NCI-H2081 (cell line): ENCODE measurements at places on chromosomes 3 and 15.

- DNase-seq: no peak
Measured at GRCh38 chr3:151960961-151961580, 87.6 kb downstream of the SUCNR1 start.

GRCh38 chr3:23277688-23278087 lies 74.6 kb downstream of the UBE2E2 start:
- no peak for DNase-seq

DNA sequence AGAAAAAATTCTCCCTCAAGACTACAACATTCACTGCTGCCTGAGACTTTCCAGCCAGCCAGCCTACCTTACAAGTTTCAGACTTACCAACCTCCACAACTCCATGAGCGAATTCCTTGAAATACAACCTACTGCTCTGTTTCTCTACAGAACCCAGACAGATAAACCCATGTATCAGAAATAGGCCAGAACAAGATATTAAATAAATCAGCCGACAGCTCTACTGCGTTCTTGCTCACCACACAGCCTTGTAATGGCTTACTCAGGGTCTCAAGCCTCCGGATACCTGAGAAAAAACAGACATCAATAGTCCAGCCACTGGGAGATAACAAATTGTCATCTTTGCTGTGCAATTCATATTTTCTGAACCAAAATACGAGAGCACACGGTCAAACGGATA lies 43.6 kb upstream of the LIPC start:
- no peak for DNase-seq

- DNase-seq: no peak
Measured at GRCh38 chr3:69052472-69052898, 352 bp upstream of the TMF1 start.

GRCh38 chr15:64667736-64668161 lies 107.6 kb downstream of the RBPMS2 start:
- no peak for DNase-seq

GRCh38 chr3:102069211-102069662 lies 219.9 kb downstream of the NFKBIZ start:
- no peak for DNase-seq

DNA sequence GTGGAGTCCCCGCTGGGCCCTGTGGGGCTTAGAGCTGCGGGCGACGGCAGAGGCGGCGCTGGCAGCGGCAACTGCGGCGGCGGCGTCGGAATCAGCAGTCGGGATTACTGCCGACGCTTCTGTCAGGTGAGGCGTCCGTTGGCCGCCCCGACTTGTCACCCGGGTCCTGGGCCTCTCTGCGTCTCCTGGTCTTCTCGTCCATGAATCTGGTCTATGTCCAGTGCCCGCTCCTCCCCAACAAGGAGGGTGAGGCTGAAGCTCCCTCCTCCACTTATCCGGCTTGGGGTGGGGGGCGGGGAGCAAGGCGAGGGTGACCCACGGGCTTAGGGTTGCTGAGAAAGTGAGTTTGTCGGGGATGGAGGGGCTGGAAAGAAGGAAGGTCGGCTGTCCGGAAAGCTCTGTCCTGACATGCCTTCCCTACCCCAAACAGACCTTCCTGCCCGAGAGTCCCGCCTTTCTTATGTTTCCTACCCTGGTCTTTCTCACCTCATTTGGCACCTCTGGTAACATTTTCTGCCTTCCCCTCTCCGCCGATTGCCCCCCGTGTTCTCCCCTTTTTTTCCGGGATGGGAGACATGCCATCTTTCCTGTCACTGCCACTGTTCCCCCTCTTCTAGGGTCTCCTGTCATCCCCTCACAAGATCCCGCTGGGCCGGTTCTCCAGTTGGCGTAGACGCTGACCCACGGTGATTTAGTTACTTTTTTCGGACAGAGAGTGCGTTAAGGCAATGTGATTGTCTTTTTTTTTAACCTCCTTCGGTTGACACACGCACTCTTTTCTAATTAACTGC lies 520 bp downstream of the ZNF654 start:
- DNase-seq: no peak

DNA sequence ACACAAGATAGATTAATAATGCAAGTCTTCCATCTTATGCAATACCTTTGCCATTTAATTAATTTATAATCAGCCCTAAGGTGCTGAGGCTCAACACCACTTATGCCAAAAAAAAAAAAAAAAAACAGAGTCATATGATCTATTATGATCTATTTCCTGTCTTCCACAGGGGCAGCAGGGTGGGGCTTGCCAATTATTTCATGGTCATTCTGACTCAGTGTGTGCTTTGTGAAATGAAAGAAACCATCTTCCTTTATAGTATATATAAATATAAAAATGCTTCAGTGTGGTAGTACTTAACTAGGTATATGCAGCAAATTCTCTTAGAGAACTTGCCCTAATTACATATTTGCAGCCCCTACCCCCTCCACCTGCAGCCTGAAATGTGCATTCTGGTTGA lies 7.2 kb upstream of the RARB start:
- DNase-seq: no peak

GRCh38 chr15:76517910-76518309 lies 181.3 kb downstream of the ISL2 start:
- no peak for DNase-seq

DNA sequence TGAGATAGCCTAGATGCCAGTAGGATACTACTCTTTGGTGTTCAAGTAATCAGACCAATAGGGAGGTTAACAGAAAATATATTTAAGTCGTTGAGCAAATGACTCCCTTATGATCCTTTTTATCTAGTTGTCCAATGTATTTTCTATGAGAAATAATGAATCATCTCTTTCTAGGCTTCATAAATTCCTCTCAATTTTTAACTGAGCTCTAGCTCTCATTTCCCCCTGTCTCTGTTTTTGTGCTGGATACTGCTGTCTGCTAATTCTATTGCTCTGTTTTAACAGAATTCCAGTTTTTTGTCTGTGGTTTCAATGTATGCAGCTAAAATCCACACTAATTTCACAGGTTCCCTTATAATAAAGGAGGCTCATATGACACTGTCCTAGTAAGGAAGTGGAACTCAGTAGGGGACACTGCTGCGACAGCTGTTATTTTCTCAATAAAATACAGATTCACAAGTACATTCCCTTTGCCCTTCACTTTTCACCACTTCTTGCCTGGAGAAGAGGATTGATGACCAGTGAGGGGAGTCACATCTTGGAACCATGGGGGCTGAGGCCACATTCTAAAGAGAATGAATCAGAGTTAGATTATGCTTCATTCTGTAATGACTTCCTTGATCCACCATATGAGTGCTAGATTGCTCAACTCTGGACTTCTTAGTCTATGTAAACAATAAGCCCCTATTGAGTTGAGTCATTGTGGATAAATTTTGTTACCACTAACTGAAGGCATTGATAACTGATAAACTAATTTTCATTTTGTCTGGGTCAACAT lies 558.7 kb upstream of the KCNMB2 start:
- no peak for DNase-seq

- no peak for DNase-seq
Measured at GRCh38 chr3:38658841-38659240, 9.4 kb upstream of the SCN5A start.

- DNase-seq: no peak
Measured at GRCh38 chr3:31244929-31245817, 287.6 kb upstream of the STT3B start.

GRCh38 chr15:26758079-26758478 lies 14.8 kb downstream of the GABRB3 start:
- DNase-seq: no peak

GRCh38 chr15:80105595-80105994 lies 46.1 kb downstream of the ZFAND6 start:
- no peak for DNase-seq

DNA sequence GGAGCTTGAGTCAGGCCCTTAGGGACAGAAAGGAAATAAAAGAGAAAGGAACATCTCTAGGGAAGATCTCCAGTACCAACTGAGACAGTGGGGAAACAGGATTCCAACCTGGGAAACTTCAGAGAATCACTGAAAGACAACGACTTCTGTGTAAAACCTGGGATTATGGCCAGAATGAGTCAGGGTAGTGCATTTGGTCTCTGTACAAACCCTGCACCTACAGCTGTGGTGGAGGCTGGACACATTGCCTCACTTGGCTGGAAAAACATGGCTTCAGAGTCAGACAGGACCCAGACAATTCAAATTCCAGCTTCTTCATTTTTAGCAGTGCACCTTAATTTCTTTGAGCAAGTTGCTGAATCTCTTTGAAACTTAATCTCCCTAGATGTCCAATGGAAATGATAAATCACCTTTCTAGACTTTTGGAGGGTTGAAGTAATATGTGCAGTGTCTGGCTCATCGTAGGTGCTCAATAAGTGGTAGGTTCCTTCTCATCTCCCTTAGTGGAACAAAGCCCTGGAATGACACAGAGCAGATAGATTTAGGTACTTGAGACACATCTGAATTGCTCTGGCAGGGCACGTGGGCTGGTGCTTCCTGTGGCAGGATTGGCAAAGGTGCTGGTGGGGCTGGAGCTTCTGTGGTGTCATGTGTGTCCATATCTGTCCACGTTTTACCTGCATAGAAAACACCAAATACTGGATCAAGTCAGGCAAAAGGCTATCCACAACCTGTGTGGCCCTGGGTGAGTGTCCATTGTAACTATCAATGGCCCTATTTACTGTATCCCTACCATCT lies 6.1 kb upstream of the CLSTN2 start:
- DNase-seq: no peak

GRCh38 chr3:72379500-72380187 lies 468.6 kb downstream of the SHQ1 start:
- DNase-seq: no peak

GRCh38 chr3:100796556-100796955 lies 87.3 kb downstream of the TFG start:
- no peak for DNase-seq

DNA sequence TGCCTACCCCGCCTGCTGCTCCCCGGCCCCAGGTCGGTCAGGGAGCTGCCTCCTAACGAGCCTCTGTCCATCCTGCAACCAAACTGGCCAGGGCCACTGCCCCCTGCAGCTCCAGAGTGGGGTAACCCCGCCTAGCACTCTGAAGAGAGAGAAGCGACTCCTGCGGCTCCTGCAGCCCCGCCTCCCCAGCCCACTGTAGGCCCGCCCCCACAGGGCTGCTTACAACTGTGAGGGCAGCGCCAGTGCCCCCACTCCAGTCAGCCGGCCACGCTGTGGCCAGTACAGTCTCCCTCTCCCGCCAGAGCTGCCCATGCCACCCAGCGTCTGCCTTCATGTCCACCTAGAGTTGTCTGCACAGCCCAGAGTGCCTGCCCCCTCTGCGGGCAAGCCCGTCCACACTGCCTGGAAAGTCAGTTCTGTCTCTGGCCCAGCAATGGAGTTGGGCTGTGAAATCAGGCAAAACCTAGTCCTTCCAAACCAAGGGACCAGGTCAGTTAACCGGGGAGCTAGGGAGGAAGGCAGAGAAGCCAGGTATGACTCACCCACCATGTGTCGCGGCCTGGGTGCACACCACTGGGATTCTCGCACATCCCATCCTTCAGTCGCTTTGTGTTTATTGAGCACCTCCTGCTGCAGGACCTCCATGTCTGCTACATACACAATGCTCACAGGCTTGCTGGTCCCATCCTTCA lies 2.4 kb downstream of the UCN2 start:
- DNase-seq: no peak

GRCh38 chr3:79385211-79385610 lies 382.6 kb downstream of the ROBO1 start:
- DNase-seq: no peak

GRCh38 chr3:139121513-139122220 lies 77.0 kb upstream of the PRR23C start:
- no peak for DNase-seq

- DNase-seq: no peak
Measured at GRCh38 chr3:58383904-58384303, 49.7 kb downstream of the PDHB start.

- no peak for DNase-seq
Measured at GRCh38 chr3:29145360-29145759, 135.5 kb upstream of the RBMS3 start.

GRCh38 chr15:55007561-55007960 lies 189.2 kb downstream of the RSL24D1 start:
- DNase-seq: no peak

DNA sequence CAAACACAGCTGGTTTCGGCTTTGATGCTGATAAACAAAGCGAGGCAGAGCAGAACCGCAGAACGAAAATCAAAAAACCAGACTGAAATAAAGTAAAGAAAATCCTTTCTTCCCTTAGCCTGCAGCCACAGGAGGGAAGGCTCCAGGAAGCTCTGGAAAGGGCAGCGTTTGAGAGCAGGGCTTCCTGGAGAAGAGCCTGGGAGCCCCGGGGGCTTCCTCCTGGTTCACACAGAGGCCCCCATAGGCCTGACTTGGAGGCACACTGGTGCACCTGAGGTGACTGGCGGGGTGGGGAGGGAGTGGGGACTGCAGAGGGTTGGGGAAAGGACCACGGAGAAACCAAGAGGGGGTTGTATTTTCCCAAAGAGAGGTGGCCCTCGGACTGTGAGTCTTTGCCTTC lies 98.8 kb upstream of the WNT5A start:
- DNase-seq: no peak

DNA sequence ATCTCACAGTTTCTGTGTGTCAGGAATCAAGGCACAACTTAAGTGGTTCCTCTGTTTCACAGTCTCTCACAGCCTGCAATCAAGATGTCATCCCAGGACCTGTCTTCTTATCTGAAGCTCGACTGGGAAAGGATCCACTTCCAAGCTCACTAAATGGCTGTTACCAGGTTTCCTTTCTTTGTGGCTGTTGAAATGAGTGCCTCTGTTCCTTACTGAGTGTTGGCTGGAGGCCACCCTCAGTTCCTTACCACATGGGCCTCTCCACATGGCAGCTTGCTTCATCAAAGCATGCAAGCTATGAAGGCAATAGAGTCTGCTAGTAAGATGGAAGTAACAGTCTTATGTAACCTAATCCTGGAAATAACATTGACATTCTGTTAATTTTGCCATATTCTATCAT lies 174.0 kb downstream of the ERC2 start:
- no peak for DNase-seq

DNA sequence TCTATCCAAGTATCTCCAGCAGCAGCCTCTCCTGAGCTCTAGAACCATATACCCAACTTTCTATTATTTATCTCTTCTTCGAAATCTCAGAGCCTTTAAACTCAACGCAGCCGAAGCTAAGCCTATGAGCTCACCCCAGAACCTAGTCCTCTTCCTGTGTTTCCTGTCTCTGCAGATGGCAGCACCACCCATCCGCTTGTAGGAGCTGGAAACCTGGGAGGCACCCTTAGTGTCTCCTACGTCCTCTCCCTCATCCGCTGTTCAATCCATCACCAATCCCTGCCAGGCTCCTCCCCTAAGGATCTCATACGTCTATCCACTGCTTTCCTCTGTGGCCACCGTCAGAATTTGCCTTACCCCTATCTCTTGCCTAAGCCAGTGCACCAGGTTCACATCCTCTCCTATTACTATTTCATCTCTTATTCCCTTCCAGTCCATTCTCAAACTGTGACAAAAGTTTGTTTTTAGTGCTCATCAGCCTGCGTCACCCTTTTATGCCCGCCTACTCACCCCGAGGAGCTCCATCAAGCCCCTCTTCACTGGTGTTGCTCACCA lies 9.6 kb downstream of the VGLL4 start:
- DNase-seq: no peak

DNA sequence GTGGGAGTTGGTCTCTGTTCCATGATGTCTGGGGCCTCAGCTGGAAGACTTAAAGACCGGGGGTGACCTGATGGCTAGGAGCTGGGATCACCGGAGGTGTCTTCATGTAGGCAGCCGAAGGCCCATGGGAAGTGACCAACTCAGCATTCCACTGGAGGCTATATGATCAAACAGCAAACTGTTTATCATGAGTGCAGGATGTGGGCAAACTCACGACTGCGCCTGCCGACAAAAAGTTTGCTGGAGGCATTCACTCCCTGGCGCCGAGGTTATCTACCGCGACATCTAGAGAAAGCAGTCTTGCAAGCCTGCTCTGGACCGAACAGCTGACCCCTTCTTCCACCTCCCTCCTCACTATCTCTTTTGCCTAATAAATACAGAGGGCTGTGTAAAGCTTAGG lies 62.7 kb upstream of the NR2C2 start:
- DNase-seq: no peak

GRCh38 chr3:158748237-158748828 lies 16.1 kb upstream of the RARRES1 start:
- no peak for DNase-seq
